ENCODE measurements at places on chromosomes 11 and 22.

GRCh38 chr11:61139387-61139786, 21.8 kb downstream of the VPS37C start:
- no peak for DNase-seq

- DNase-seq = no peak
These were observed 40.1 kb downstream of the REXO2 start for GRCh38 chr11:114479331-114479730.

- no peak for DNase-seq
These were observed 94.8 kb upstream of the PRDM11 start for GRCh38 chr11:45051621-45052020.

GRCh38 chr11:2458321-2458720, 13.5 kb downstream of the KCNQ1 start:
- DNase-seq = no peak

GRCh38 chr11:116580799-116581198, 192.0 kb downstream of the BUD13 start:
- DNase-seq = no peak

DNA sequence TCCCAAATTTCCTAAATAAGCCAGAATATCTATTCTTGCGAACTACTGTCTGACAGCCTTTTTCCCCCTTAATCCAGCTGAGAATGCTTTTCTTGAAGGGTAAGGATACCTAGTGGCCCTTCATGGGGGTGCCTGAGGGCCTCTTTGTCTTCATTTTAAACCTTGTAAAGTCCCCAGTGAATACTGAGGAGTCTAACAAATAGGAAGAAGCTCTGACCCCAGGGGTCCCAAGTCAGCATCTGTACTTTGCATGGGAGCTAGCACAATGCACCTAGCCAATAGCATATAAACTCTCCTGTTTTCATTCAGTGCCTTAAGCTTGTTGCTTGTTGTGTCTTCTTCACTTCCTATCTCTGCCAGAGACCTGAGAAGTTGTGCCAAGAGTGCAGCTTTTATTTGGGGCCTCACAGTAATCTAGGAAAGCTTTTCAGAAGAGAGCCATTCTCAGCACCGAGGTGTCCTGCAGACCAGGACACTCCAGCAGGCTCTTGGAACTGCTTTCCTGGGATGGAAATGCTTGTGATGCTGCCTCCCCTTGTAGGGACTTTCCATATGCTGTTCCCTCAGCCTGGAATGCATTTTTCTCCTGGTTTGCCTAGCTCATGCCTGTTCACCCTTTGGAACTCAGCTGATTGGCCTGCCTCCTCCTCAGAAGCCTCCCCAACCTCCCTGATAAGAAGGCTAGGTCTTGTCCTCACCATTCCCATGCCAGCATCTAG, 37.2 kb downstream of the BMAL1 start:
- DNase-seq = no peak

DNA sequence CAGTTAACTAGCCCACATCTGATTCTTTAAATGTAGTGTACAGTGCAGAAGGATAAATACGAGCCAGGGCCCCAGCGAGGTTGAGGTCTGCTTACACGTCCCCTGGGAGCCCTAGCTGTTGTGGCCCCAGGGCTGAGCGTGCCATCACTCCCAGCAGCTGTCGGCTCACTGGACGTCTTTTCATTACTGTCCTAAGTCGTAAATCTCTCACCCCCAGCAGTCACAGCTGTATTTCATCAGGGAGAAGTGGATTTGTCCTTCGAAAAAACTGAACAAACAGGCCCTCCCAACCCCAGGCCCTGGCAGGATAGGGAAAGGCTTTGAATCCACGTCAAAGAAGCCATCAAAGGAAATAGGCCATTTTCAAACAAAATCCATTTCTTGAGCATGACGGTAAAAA, 110.4 kb upstream of the CSNK2A3 start:
- no peak for DNase-seq

DNA sequence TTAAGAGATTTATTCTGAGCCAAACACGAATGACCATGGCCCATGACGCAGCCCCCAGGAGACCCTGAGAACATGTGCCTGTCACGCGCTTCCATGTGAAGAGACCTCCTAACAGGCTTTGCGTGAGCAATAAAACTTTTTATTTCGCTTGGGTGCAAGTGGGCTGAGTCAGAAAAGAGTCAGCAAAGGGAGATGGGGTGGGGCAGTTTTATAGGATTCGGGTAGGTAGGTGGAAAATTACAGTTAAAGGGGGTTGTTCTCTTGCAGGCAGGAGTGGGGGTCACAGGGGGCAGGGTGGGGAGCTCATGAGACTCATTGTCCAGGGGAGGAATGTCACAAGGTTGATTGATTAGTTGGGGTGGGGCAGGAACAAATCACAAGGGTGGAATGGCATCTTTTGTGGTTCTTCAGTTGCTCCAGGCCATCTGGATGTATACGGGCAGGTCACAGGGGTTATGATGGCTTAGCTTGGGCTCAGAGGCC, 77.2 kb upstream of the FTH1 start:
- DNase-seq = no peak

GRCh38 chr11:33478111-33478573, 221.0 kb downstream of the HIPK3 start:
- DNase-seq = no peak

DNA sequence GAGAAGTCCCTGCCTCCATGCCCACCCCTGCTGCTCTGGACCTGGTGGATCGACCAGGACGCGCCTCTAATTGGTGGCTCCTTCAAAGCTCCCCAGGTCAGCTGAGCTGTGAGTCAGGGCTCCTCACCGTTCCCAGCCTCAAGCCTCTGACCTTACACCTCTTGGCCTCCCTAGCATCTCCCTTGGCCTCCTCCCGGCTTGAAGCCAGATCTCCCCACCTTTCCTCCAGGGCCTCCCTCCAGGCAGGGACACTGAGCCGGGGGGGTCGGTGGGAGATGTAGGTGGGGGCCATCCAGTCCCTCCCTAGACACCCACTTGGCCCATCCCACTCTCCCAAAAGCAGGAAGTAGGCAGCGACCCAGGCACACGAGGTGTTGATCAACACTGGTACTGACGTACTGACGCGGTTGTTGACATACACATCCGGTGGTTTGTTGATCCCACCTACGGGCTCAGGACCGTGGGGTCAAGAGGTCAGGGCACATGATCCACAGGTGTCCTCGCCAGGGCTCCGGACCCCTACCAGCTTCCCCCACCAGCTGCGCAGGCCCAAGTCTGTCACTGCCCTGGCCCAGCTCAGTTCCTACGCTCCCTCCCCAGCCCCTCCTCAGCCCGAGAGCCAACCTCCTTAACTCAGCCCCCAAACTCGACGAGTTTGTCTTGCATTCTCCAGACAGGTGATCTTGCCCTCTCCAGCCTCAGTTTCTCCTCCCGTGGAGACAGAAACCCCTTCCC, 802 bp downstream of the ATG2A start:
- peak; percentile 6 for DNase-seq

- DNase-seq = no peak
These were observed 345.6 kb downstream of the DLG2 start for GRCh38 chr11:85281550-85281949.

DNA sequence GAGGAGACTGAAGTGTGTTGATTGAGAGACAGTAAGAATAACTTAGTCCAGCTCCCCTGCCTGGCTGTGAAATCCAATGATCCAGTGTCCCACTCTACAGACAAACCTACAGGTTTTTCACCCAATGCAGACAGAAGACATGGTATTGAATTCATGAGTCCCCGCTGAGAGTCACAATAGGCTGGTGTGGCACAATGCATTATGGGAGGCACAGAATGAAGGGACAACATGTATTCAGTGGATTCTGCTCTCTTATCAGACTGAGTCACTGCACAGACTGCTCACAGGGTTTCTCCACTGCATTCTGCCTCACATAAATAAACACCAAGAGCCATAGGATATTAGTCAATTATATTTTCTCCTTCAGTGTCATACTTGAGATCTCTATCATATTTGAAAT, 55.2 kb upstream of the TOP3B start:
- no peak for DNase-seq

GRCh38 chr11:111320728-111321568, 22.6 kb downstream of the POU2AF3 start:
- no peak for DNase-seq

- no peak for DNase-seq
These were observed 112.5 kb upstream of the ANO3 start for GRCh38 chr11:26219183-26220117.

DNA sequence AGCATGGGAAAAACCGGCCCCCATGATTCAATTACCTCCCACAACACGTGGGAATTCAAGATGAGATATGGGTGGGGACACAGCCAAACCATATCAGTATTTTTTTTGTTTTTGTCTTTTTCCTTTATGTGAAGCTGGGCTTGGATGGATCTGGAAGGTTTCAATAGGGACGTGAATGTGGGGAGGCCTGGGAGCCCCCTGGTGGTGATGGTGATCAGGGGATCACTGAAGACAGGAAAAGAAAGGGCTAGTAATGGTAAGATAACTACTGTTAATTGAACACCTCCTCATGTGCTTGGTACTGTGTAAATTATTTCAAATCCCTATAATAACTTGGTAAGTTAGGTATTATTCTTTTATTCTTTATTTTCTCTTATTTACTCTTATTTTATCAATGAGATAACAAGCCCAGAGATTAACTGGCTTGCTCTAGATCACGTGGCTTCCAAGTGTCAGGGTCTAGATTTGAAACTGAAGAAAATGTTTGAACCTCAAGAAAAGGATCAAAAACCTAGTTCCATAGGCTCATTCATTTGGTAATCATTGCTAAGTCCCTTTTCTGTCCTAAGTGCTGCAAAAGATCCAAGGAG, 364.2 kb downstream of the TENM4 start:
- no peak for DNase-seq

GRCh38 chr11:88277349-88277915, 60.1 kb downstream of the CTSC start:
- no peak for DNase-seq

DNA sequence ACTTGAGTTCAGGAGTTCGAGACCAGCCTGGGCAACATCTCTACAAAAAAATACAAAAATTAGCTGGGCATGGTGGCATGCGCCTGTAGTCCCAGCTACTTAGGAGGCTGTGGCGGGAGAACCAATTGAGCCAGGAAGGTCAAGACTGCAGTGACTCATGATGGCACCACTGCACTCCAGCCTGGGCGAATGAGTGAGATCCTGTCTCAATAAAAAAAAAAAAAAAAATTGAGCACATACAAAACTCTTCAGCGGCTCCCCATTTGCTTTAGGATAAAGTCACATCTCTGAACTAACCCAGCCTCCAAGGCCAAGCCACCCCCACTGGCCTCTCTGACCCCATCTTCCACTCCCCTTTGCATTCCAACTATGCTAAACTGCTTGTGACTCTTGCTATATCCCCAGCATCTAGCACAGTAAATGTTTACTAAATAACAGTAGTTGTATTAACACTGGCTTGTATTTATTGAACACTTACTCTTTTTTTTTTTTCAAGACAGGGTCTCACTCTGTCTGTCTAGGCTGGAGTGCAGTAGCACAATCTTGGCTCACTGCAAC, 28.9 kb downstream of the CREB3L1 start:
- DNase-seq = no peak

DNA sequence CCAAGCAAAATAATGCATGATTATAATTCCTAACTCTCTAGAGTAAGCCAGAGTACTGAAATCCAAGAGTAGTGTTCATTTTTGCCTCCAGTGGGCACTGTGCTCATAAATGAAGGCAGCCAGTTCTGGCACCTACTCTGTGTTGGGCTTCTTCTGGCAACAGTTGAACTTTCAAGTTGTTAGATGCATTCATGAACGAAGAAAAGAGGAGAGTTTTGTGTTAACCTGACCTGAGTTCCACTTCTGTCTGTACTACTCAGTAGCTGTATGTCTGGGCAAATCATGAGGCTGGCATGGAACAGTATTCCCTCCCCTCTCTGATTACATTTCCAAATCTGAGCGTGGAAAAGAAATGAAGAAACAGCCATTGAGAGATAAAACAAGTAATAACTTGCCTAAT, 20.3 kb upstream of the TENM4 start:
- no peak for DNase-seq

GRCh38 chr11:115300660-115301428, 203.4 kb downstream of the CADM1 start:
- no peak for DNase-seq

GRCh38 chr11:66744485-66745355, 15.7 kb upstream of the SPTBN2 start:
- DNase-seq = peak; percentile 88

GRCh38 chr11:97019754-97020153, 629.9 kb downstream of the JRKL start:
- no peak for DNase-seq

DNA sequence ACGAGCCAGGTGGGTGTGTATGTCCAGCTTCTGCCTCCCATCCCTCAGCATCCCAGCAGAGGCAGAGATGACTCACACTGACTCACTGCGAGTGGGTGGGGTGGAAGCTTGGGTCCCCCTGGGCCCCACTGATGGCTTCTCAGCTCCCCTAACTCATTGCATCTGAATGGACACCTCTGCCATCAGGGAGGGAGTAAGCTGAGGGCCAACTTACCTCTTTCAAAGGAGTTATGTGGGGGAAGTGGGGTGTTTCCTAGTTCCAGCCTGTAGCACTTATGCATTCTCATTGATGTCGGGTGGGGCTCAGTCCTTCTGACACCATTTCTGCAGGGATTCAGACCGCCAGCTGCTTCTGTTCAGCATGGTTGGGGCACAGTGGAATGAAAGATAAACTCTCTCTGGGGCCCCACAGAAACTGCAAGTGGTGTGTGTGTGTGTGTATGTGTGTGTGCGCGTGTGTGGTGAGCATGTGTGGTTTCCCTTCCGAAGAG, 1425.8 kb downstream of the TBC1D22A start:
- no peak for DNase-seq

DNA sequence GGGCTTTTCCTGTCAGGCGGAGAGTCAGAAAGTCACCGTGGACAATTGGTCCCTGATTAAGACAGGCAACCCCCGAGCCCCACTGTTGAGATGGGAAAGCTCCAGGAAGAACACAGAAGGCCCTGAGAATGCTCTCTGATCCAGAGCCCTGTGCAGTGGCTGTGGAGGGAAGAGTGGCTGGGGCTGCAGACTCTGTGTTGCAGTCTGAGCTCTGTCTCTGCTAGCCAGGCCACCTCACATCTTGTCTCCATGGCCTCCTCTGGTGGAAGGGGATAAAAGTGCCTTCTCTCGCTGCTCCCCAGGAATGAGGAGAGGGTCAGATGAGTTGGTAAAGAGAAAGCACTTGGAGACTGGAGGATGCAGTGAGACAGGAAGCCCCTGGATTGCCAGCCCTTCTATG, 141.2 kb downstream of the CEP164 start:
- DNase-seq = no peak

GRCh38 chr11:44356351-44356750, 46.4 kb upstream of the ALX4 start:
- no peak for DNase-seq

DNA sequence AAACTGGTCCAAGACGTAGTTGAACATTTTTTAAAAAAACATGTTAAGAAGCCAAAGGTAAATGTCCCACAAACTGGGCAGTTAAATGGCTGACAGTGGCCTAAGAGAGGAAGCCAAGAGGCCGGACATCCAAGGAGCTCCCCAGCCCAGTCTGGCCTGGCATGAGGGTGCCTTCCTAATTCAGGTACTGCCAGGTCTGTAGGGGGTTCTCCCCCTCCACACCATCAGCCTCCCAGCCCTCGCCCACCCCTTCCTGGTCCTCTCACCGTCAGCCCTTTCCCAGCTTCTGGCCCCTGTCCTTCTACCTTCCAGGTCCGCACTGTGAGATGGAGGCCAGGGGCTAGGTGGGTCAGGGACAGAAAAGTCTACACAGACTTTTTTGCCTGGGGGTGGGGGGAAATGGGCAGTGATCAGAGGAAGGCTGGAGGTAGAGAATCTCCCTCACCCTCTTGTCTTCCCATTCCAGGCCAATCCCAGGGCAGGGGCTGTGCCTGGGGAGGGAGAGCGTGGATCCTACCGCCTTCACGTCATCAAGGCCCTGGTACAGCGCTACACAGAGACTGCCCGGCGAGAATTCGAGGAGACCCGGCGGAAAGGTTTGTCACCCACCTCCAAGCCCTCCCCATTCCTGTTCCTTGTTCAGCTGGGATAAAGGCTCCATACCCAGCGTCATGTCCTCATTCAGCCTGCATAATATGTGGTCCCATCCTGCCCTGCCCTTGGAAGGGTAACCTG, 6.0 kb downstream of the ART5 start:
- no peak for DNase-seq

All from stimulated activated CD4-positive, alpha-beta T cell treated with anti-CD3 and anti-CD28 coated beads, Interleukin-2, amount 100 ng/mL, for 4 hours (primary cell).